RKO (cell line): ENCODE measurements at places on chromosomes 3 and 15.

- DNase-seq = peak; percentile 49
Measured at GRCh38 chr15:72116731-72117485, 1.0 kb downstream of the MYO9A start.

DNA sequence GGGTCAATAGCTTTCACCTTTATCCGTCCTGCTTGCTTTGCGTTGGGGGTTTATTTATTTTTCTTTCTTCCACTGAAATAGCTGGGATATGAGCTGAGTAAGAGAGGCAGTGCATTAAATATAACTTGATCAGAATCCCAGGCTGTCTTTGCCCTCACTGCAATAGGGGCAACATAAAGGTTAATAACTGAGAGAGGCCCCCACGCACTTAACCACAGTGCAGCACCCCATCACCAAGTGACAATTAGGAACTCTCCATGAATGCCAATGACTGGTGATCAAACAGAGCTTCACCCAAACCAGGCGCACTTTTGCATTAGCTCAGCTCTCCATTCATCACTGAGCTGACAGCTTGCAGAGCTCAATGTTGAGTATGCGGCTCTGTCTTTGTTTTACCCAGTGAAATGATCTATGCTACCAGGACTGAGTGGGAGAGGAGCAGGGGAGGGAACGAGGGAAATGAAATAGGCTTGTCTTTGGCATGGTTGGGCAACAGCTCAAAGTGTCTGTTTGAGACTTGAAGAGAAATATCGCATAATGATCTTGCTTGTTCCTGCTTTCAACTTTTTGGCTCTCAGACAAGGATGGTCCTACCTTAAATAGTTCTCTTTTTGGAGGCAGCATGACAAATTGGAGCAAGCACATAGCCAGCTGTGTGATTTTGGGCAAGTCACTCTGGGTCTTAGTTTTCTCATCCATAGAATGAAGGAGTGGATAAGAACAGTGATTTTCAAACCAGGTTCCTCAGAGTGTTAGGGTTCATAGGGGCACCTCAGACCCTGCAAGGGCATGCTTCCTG lies 14.5 kb upstream of the GLCE start:
- no peak for DNase-seq

GRCh38 chr3:87088430-87088992 lies 97.6 kb upstream of the VGLL3 start:
- no peak for DNase-seq

DNA sequence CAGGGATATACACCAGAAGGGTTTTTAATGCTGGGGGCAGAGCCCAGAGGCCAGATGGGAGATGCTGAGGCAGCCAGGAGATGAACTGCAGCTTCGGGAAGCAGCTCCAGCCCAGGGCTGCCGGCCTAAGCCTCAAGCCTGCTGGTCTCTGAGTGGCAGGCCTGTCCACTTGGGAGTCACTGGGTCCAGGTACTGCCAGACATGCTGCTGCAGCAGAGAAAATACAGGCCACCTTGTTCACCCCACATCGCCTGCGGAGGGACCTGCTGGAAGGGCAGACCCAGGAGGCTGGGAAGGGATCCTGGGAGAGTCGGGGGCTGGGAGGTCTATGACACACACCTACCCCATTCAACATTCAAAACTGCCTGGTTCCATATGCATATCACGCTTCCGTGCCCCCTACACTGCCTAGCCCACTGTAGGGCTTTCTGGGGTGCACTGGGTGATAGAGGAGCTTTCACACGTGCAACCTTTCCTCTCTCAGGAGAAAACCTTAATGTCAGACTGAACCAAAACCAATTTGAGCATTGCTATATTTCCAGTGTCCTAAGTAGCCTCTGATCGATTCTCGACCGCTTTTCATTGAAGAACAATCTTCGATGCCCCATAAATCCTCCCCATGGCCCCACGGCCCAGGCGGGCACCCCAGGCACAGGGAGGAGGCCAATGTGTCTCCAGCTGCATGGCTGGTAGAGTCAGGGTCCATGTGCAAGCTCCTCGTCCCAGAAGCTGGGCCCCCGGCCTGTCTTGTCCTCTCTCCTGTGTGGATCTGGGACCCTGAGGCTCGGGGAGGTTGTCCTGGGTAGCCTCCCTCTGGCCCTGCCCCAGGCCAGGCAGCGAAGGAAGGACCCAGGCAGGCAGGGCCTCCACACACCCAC lies 147.4 kb downstream of the ATP10A start:
- DNase-seq = no peak

DNA sequence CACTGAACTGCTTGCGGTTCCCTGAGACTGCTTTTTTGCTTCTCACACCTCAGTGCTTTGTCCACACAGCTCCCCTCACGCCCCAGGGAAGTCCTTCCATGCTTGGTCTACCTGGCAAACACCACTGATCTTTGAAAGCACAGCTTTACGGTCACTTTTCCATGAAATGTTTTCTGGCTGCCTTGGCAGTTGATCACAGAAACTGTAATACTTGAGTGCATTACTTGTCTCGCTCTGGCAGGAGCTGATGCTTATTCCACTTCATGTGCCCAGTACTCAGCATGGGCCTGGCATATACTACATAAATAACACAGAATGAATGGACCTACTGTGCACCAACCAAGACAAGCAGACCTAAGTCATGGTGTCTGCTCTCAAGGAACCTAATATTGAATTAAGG lies 121.1 kb downstream of the MEX3B start:
- no peak for DNase-seq

- DNase-seq = no peak
Measured at GRCh38 chr15:42042602-42043400, 22.0 kb upstream of the PLA2G4E start.
